ENCODE measurements at places on chromosomes 5 and 9. TPM values are rescaled to one million over a fixed set of nuclear protein-coding genes. Genes with fewer than 3 reads are reported as not detected.
A peak's percentile ranks its signal among the peaks of the same experiment; 100 is the strongest.

- H3K27ac ChIP-seq = no peak overlapping the region
- DNase-seq = peak; percentile 55
- no peak overlapping the region for H3K4me3 ChIP-seq
- H3K4me1 ChIP-seq = peaks cover 6% of the 10 kb centered on the region
- H3K36me3 ChIP-seq = no peaks in the 10 kb centered on the region
Observed at GRCh38 chr5:13987843-13988464, 43.5 kb upstream of the DNAH5 start.

DNA sequence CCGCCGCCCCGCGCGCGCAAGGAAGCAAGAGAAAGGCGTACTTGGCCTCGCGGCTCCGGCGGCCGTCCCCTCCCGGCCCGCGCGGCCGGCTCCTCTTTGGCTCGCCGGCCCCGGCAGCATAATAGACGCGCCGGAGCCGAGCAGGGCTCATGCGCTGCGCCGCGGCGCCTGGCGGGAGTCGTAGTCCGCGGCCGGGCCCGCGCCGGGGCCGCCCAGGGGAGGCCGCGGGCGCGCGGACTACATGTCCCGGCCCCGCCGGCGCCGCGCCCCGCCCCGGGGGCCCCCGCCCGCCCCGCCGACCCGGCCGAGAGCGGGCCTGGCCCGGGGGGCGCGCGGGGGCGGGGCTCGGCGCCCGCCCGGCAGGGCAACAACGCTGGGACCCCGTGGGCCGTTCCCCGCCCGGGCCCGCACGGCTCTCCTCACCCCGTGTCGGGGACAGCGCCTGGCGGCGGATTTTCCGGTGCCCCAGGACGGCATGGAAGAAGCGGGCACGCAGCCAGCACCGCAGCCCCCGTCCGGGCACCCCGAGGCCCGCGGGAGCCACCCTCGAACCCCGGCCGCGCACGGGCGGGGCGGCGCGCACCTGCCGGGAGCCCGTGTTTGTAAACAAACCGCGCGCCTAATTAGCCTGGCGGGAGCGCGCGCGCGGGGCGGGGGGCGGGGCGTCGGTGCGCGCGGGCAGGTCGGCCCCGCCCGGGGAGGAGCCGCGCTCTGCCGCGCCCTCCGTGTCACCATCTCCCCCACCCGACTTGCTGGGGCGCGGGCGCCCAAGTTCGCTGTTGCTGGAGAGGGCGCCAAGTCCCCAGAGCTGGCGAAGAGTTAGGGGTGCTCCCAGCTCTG is at the start of gene BRD3:
TSS of gene BRD3 (minus strand) at position 123 of the 840 bp plus-strand sequence. CDS start 14,549 bp downstream, outside the sequence.
- H3K27me3 ChIP-seq = no peaks in the 10 kb centered on the region
- H3K27ac ChIP-seq = peak within 1 kb of the TSS; percentile 57
- DNase-seq = peak; percentile 91
- peaks cover 38% of the 10 kb centered on the region for H3K4me1 ChIP-seq
- H3K4me3 ChIP-seq = peak within 1 kb of the TSS; percentile 0
- H3K36me3 ChIP-seq = no peaks in the 10 kb centered on the region

DNA sequence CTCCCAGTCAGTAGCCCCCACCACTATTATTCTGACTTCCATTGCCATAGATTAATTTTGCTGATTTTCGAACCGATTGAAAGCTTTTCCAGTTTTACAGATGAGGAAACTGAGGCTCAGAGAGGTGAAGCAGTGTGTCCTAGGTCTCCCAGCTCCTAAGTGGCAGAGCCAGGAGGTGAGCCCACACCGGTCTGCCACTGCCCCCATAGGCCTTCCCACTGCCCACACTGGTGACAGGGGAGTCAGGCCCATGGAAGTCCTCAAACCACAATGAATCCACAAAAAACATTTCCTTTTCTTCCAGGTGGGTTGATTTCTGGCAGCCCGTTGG is 54.9 kb upstream of the RPL26L1 start:
- H3K4me1 ChIP-seq = peaks cover 71% of the 10 kb centered on the region
- H3K36me3 ChIP-seq = no peaks in the 10 kb centered on the region
- H3K4me3 ChIP-seq = no peak overlapping the region
- no peak for DNase-seq
- H3K27ac ChIP-seq = peak overlapping the region; percentile 98
- H3K27me3 ChIP-seq = no peaks in the 10 kb centered on the region

DNA sequence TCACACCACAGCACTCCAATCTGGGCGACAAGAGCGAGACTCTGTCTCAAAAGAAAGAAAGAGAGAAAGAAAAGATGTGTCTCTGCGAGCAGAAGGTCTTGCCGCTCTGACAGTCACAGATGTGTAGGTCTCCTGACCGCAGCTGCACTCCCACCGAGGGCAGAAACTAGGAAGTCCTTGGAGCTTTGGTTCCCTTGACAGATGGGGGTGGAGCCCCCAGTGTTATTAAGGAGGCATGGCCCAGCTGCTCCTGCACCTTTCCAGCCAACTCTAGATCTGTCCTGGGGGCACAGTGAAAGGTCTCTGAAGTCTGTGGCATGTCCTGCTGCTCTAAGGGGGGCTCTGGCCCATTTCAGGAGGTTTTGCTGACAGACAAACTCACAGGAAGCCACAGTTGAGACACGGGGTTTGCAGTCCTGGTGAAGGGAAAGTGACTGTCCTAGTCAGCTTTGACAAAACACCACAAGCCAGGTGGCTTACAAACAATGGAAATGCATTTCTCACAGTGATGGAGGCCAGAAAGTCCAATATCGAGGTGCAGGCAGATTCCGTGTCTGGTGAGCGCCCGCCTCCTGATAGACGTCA is 9.0 kb upstream of the DIPK1B start:
- peaks cover 9% of the 10 kb centered on the region for H3K4me1 ChIP-seq
- no peaks in the 10 kb centered on the region for H3K27me3 ChIP-seq
- H3K36me3 ChIP-seq = no peaks in the 10 kb centered on the region
- DNase-seq = no peak
- H3K4me3 ChIP-seq = no peak overlapping the region
- no peak overlapping the region for H3K27ac ChIP-seq

DNA sequence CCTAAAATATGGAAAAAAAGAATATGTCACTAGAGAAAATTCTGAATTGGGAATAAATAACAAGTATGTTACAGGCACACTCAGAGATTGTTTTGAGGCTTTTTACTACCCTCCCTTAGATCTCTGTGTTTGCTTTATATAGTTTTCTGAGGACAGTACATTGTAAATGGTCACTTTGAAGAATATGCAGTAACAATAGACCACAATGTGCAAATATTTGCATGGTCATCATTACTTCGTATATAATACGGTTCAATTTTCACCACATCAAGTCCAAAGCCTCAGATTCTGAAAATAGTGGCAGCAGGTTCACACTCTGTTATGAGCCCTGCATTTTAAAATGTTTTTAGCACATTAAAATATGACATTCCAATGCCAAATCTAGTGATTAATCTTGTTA is 238.6 kb downstream of the ADAMTS6 start:
- no peak overlapping the region for H3K27ac ChIP-seq
- H3K27me3 ChIP-seq = no peaks in the 10 kb centered on the region
- DNase-seq = no peak

DNA sequence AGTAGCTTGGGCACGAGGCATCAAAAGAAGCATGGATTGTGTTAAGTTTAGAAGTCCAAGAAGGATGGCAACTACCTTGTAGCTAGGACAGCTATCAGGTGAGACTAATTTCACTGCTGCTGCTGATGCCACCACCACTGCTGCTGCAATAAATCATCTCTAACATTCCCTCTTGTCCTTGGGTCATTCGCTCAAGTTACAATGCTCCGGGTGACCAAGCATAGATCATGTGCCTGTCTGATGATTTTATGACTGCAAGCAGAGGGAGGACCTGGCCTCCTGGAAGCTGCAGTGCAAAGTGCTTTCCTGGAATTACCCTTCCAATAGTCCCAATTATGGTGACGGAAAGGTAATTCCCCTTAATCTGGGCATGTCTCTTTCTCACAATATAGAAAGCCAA is 334.4 kb downstream of the PRELID2 start:
- H3K27me3 ChIP-seq = no peaks in the 10 kb centered on the region
- H3K4me1 ChIP-seq = peaks cover 6% of the 10 kb centered on the region
- no peak overlapping the region for H3K4me3 ChIP-seq
- H3K36me3 ChIP-seq = no peaks in the 10 kb centered on the region
- no peak overlapping the region for H3K27ac ChIP-seq
- no peak for DNase-seq

Gene RPL12
- total RNA-seq = 994 TPM

Gene ECM2
- total RNA-seq = 6.5 TPM
